ENCODE measurements at places on chromosomes 2 and 18.

DNA sequence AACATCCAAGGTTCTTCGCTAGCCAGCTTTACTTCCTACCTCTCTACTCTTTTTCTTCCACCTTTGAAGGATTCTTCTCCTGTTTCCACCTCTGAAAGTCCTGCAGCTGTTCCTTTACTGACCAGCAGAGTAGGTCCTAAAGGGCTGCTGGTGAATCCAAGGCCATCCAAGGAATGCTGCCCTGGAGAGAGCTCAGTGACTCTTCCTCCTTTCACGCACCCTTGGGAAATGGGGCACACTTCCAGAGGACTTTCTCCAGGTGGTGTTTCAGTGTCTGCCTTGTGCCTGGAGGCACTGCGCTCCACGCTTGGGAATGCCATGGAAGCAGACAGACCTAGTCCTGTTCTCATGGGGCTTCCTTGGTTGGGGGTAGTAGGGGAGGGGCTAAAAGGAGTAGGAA, 45.4 kb downstream of the SLC16A14 start:
- no peak for DNase-seq

GRCh38 chr18:6807515-6808257, 78.2 kb downstream of the ARHGAP28 start:
- no peak for DNase-seq

GRCh38 chr2:240792629-240793312, 27.2 kb downstream of the KIF1A start:
- no peak for DNase-seq

DNA sequence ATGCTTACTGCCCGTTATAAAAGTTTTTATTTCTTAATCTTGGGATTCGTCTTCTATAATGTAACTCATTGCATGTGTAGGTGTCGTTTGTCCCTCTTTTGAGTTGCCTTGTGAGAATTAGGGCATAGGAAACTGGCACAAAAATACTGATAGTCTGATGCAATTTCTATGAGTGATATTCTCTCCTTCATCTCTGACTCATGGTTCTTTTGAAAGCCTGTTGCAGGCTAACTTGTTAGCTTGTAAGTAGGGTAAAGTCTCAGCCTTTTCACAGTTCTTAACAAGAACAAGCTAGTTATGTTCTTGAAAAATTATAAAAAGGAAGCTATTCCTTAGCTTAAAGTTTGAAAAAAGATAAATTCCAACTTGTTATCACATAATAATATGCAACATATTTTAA, 1085.4 kb upstream of the NRXN1 start:
- DNase-seq: no peak

- DNase-seq: peak; percentile 21
These were observed 68.4 kb downstream of the ID2 start for GRCh38 chr2:8750221-8750620.

DNA sequence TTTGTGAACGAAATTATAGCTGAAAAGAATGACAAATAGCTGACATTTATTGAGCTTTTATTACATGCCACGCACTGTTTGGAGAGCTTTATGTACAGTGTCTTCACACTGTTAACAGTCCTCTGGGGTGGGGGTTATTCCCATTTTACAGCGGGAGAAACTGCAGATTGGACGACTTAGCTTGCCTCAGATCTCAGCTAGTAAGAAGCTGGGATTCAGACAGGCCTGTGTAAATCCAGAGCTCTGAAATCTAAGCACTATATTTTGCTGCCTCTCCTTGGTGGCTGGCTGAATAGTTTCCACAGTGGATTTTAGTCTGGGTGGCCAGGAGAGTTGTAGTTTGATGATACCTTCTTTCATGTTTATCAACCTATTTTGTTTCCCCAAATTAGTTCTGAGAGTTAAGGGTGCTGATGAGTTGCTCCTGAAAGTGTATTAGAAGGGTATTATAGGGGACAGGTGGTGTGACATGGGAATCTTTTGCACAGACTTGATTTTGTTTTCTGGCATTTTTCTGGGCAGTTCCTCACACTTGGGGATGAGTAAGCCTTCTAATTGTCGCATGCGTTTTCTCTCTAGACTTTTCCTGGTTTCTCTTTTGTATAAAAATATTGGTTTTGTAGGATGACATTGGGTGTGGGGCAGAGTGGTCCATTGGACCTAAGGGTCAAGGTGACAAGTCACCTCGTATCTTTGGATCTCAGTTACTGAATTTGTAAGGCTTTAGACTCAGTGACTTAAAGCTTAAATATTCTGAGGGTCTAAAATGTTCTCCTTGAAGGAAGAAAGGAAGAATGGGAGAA, 1.5 kb downstream of the ACSL3 start:
- peak; percentile 52 for DNase-seq

DNA sequence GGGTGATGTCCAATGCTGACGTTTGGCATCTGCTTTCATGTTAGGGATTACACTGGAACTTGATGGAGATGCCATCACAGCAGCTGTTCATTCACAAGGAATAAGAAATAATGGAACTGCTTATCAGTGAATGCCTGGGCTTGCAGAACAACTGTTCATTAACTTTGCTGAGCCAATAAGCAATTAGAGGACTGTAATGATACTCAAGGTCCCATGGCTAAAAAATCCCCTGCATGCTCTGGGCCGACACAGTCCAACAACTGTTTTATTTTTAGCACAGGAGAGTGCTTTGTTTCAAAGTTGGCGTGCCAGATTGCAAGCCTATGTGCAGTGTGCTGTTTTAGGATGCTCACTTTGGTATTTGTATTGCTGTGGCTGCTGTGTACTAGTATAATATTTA, 408.0 kb upstream of the RGPD4 start:
- no peak for DNase-seq

DNA sequence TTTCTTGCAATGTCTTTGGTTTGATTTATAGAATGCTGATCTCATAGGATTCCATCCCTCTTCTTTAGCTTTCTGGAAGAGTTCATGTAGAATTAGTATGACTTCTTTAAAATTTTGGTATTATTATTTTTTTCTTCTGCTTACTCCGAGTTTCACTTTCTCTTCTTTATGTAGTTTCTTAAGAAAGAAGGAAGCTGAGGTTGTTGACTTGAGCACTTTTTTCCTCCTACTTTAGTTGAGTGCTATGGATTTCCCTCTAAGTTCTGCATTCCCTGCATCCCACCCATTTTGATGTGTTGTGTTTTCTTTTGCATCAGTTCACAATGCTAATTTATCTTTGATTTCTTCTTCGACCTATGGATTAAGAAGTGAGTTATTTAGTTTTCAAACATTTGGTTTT, 78.9 kb upstream of the SPRED2 start:
- no peak for DNase-seq

DNA sequence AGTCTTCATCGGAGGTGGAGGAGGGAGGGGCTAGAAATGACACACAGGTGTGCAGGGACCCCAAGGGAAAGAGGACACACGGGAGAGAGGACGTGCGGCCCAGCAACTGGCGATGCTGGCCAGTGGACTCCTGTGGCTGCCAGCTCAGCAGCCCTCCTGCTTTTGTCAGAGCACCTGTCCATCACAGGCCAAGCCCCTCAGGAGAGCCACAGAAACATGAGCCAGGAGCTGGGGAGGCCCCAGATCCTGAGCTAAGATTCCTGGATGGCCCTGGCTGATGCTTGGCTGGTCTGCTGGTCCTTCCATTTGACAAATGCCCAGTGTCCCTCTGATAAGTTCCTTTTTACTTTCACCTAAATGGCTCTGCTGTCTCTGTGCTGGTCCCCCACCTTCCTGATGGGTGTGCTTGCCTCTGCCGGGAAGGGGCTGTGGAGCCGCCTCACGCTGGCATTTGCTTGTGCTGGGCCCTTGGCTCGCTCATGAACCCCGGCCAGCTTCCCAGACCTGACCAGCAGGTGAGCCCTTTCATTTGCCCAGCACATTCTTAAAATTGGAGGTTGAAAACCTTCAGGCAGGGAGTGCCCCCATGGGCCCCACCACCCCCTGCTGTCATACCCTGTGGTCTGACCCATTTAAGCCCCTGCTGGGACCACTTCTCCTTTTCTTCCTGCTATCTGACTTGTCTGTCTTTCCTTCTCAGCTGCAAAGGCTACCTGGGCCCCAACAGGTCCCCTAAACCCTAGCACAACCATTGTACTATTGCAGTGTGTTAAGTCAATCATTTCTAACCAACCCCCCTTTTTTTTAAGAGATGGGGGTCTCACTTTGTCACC, 37.3 kb downstream of the CYP27C1 start:
- DNase-seq: no peak

DNA sequence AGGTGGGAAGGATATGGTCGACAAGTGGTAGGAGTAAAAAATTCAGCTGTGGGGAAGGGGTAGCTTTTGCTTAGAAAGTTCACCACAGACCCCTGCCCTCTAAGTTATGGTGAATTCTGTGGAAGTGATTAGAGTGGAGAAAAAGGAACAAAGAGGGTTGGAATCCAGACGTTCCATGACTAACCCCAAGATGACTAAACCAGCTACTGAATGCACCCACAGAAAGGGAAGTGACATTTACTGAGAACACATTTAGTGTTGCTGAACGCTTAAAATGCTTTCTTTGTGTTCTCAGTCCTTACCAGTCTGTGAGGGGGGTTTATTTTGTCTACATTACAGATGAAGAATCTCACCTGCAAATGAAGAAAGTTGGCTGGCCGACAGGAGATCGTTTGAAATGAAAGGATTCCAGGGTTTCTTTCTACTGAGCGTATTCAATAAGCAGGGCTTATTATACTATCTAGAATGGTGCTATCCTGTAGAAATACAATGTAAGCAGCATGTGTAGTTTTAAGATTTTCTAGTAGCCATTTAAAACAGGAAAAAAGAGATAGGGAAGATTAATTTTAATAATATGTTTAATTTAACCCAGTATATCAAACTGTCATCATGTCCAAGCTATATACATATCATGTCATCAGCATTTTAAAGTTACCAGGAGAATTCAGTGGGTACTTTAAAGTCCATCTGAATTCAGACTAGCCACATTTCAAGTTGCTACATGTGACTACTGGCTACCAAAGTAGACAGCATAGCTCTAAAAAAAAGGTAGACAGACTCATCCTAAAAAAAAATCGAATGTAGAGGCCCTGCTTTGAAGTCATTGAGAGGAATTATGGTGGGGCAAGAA, 60.1 kb downstream of the LIMS1 start:
- DNase-seq: peak; percentile 62

All from AG20443 (cell line).